ENCODE measurements at places on chromosomes 16 and 17.

DNA sequence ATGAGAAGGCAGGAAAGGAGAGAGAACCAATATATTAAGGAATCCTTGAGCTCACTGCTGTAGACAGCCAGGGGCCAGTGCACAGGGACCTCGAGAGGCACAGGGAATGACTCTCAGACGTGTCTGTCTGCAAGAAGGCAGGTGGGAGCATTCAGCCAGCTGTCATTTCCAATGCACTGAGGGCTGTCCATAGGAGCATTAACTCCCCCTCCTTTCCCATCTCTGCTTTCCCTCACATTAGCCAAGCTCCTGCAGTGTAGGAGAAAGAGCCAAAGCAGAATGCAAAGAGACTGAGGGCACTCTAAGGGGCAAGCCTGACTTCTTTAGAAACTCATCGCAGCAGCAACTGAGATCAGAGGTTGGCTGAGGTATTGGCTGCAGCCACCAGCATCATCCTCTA lies 218.3 kb downstream of the CDH13 start:
- no peak for DNase-seq

DNA sequence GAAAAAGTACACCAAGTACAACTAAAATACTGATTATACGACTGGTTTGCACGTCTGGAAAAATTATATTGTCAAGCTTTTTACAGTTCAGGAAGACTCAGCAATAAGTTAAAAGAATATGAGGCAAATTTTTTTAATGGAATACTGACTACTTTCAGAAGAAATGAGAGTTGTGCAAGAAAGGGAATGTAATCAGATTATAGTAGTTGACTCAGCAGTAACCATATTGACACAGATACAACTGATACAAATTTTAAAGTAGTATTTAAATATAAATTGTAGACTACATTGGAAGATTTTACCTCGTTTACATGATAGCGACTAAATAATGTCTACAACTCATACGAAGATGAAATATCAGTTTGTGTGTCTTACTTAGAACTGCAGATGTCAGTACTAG lies 16.7 kb downstream of the ASGR2 start:
- DNase-seq, result no peak

GRCh38 chr16:85902366-85903155 lies 3.6 kb downstream of the IRF8 start:
- peak; percentile 75 for DNase-seq

- no peak for DNase-seq
These were observed 28.3 kb downstream of the NPLOC4 start for GRCh38 chr17:81608605-81609004.

- DNase-seq, result no peak
These were observed 13.3 kb downstream of the SEC14L1 start for GRCh38 chr17:77153999-77154586.

DNA sequence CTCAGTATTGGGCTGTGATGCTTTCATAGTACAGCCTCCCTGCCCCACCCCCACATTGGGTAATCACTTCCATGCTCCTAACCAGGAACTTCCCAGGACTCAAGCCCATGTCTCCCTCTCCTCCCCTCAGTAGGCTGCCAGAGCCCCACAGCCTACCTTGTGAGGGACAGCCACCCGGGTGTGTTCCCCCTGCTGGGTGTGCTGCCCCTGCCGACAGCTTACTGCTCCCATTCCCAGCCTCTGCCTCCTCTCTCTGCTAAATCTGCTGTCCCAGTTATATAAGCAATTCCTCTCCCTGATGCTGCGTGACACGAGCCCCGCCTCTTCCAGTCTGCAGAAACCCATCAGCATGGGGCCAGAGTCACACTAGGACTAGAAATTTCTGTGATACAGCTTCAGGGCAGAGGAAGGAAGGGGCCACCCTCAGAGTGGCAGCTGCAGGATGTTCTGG lies at the start of gene RSKR:
TSS of gene RSKR (minus strand) at position 255 of the 451 bp plus-strand sequence. CDS start at position 231, 24 bp downstream.
- no peak for DNase-seq

DNA sequence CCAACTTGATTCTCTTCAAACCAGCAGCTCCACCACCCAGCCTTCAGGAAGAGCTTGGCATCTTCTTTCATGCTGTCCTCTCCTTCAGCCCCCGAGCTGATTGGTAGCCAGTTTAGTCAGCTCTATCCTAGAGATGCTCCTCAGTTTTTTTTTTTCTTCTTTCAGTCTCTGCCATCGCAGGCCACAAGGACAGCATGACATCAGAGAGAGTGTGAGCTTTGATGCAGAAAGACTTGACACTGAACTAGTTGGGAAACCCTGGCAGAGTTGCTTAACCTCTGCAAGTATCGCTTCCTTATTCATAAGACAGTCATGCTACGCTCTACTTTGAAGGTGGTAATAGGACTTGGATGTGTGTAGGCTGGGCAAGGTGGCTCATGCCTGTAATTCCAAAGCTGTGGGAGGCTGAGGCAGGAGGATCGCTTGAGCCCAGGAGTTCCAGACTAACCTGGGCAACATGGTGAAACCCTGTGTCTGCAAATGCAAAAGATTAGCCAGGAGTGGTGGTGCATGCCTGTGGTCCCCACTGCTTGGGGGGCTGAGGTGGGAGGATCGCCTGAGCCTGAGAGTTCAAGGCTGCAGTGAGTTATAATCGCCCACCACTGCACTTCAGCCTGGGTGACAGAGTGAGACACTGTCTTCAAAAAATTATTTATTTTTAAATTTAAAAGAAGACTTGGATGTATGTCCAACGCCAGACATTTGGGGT lies 2.6 kb downstream of the CD300LB start:
- DNase-seq, result no peak

DNA sequence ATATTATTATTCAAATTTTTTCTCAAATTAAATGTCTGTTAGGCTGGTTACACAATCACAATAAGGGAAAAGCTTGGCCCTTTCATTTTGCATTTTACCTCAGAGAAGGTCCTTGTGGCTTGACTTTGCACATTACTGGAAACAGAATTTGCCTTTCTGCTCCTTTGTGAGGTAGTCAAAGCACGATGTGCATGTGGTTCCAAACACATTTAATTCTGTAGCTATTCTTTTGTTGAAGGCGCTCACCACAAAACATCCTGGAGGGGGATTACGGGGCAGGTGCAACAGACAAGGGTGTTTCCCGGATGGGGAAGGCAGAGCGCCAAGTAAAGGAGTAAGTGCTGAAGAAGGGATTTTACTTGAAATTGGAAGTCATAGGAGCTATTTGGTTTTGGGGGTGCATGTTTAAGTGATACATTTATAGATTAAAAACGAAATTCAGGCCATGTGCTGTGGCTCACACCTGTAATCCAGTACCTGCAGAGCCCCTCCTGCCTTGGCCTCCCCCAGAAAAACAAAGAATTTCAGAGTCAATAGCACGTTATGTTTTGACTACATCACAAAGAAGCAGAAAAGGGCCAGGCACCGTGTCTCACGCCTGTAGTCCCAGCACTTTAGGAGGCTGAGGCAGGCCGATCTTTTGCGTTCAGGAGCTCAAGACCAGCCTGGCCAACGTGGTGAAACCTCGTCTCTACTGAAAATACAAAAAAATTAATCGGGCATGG lies 31.2 kb upstream of the TENT4B start:
- DNase-seq, result peak; percentile 60

- peak; percentile 60 for DNase-seq
These were observed 3.6 kb downstream of the ZNF267 start for GRCh38 chr16:31876951-31877828.

DNA sequence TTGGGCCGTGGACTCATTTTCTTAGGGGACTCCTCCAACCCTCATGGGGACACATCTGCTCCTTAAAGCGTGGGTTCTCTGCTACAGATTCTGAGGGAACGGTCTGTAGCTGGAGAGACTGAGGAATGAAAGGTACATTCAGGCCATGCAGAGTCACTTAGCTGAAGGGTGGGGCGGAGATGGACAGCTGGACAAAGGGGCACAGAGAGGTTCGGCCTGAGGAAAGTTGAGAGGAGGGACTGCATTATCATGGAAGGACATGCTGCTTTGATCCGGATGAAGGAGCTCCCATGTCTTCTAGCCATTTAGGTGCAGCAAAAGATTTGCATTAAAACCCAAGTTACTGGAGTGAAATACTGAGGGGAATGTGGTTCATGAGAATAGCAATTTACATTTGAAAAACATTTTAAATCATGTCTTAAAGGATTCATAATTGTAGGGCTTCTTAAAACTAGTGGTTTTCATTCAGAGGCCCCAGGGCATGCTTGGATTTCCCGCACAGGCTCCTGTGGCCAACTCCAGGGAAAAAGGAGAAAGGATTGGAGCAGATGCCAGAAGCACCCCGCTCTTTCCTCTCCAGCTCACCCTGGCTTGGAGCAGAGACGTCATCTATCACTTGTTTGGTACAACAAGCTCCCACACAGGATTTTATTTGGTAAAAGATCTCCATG lies 54.2 kb downstream of the CDRT4 start:
- DNase-seq, result no peak

- DNase-seq, result no peak
These were observed 27.6 kb upstream of the PRM1 start for GRCh38 chr16:11308493-11309283.

- DNase-seq, result no peak
These were observed 160.8 kb downstream of the SHISA9 start for GRCh38 chr16:13062219-13062618.

DNA sequence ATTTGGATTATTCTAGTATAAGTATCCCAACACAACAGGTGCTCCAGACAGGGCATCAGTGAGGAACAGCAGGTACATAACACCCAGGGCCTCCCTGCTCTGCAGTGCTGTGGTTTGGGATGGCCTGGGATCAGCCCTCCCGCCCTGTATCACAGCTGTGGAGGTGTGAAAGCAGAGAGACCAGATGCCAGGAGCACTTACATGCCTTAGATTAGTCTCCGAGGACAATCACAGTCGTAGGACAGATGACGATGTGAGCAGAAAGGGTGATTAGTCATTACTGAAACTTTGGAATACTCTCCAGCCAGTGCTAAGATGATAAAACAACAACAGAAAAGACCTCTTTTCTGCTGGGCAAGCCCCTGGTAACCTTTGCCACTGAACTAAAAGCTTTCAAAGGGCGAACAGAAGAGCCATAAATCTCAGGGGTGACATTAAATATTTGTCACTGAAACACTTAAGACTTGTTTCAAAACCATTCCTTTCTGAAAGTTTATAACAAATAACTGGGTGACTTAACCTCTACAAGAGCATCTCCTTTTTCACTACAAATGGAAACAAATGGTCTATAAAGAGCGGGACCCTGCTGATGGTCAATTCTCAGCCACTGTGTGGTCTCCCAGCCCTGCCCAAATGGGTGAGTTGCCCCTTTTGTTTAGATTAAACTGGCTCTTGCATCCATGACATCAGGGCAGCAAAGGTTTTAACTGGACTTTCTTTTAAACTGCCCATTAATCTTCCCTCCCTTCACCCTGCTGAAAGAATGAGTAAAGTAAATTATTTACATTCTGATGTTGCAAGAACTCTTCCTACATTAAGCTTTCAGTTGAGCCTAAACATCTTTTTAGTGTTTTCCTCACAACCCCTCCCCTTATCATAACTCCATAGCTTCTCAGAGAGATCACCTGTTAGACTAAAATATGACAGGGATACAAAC lies 183.1 kb upstream of the COX10 start:
- no peak for DNase-seq

DNA sequence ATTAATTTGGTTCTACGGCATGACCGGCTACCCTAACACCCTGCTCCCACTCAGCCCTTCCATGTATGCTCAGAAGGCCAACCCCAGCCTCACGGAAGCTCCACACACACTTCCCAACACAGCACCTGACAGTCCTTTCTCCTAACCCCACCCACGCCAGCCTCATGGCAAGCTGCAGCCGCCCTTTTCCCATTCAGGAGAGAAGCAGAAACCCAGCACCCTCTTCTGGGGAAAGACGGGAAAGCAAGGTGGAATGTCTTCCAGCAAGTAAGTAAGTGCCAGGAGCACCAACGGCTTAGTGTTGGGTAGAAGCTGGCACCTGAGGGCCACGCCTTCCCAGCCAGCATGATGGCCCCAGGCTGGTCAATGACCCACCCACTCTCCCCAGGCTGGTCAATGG lies 32.1 kb downstream of the ABR start:
- DNase-seq, result no peak
